T-helper 9 cell (primary cell): ENCODE measurements at places on chromosomes 3 and 15.

GRCh38 chr15:26294059-26294689, 431.0 kb upstream of the ATP10A start:
- DNase-seq = no peak

GRCh38 chr15:69225355-69226022, 65.1 kb downstream of the GLCE start:
- DNase-seq = no peak

DNA sequence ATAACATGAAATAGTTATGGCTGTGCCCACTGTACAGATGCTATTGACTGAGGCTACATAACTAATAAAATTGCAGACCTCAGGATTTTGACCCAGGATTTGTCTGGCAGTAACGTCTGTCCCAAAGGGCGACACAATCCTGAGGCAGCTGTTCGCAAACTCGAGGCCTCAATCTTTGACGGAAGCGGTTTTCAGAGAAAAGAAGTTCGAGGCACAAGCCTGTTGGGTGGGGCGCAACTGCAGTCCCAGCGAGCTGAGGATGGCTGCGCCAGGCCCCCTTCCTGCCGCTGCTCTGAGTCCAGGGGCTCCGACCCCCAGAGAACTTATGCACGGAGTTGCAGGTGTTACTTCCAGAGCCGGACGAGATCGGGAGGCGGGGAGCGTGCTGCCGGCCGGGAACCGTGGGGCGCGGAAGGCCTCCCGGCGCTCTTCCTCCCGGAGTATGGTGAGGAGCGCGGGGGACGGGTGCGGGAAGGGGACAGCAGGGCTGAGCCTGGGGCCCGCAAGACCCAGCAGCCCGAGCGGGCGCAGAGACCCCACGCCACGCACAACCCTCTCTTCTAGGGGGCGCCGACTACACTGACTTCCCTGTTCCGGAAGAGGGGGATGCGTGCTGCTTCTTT, at the start of gene PARP15:
Gene PARP15, plus strand, starts transcription at position 242 of the 623 bp plus-strand sequence. Its CDS starts 18 bp downstream, at position 260.
- DNase-seq = peak; percentile 11

- no peak for DNase-seq
These were observed 68.1 kb downstream of the SENP2 start for GRCh38 chr3:185653949-185654757.
